Stimulated activated CD8-positive, alpha-beta memory T cell treated with anti-CD3 and anti-CD28 coated beads, Interleukin-4, amount 100 ng/mL, for 4 hours (primary cell): ENCODE measurements at places on chromosomes 2 and 18.
A peak's percentile ranks its signal among the peaks of the same experiment; 100 is the strongest.

DNA sequence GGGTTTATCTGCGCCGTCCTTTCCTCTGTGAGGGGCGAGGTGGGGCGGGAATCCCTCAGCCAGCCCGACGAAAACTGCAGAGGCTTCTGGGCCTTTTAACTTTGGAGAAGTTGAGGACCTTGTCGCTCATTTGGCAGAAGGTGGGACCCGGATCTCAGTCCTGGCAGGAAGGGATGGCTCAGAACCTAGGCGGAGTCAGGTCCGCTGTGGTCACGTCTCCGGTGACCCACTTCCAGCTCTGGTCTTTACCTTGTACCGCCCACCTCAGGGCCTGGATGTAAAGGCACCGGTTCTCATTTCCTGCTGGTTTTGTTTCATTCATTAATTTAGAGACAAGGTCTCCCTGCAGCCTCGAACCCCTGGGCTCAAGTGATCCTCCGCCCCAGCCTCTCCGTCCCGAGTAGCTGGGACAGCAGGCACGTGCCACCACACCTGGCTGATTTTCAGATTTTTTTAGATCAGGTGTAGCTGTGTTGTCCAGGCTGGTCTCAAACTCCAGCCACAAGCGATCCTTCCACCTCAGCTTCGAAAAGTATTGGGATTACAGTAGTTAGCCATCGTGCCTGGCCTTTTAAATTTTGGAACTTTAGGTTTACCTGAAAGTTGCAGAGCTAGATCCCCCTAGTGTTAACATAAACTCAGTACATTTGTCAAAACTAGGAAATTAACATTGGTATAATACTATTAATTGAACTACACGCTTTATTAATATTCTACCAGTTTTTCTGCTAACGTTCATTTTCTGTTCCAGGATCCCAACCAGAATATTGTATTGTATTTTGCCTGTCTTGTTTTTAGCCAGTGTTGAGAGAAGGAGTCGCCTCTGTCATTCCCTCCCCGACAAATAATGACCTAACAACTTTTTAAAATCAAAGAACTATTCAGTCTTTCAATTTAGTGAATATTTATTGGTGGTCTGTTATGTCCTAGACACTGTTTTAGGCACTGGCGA, 852 bp downstream of the POLI start:
- peak; percentile 2 for DNase-seq

DNA sequence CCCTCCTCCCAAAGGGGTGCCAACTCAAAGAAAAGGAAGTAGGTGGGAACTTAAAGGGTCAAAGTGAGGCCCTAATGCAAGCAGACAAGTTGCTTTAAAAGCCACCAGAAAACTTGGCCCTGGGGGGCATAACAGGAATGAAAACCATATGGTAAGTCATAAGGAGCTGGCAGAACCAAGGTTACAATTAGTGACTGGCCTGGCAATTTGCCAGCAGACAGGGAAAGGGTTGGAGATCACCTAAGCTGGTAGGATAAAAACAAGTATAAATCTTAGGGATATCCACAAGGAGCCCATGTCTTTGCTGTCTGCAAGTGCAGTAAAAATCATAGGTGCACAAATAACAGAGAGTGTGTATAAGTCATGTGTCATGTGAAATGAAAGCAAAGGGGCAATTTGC, 256.7 kb upstream of the LRRTM4 start:
- no peak for DNase-seq

DNA sequence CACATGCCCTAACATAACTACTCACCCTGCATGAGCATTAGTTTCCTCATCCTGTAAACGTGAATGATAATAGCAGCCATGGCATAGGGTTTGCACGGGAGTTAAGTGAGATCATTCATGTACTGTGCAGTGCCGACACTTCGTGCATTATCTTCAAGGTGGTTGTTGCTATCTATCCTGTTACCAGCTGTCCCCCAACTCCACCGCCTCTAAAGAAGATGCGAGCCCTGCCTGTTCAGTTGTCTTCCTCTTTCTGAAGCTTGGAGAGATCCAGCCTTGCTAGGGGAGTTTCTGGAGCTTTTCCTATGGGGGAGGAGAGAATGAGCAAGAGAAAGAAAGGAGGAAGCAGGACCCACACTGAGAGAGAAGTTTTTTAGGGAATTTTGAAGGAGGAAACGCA, 34.4 kb downstream of the YPEL5 start:
- DNase-seq = no peak

DNA sequence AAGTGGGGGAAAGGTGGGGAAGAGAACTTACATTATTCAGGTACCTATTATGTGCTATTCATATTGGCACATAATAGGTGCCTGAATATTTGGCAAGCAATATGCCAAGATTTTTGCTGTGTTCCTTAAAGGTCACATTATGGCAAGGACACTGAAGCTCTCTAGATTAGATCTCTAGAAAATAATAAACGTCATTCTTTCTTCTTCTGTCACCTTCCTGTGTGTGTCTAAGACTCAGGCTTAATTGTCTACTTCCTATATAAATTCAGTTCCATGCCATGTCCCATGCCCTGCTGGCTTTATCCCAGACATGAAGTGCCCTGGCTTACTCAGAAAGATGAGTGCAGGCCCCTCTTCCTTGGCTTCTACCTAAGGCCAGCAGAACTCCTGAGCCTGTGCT, 191.1 kb upstream of the CTAGE1 start:
- no peak for DNase-seq

- no peak for DNase-seq
Observed at GRCh38 chr2:230915319-230915718, 9.7 kb downstream of the GPR55 start.

- no peak for DNase-seq
Observed at GRCh38 chr2:9770308-9771100, 72.8 kb upstream of the TAF1B start.
